ENCODE measurements at places on chromosomes 4 and X.
A peak's percentile ranks its signal among the peaks of the same experiment; 100 is the strongest.

DNA sequence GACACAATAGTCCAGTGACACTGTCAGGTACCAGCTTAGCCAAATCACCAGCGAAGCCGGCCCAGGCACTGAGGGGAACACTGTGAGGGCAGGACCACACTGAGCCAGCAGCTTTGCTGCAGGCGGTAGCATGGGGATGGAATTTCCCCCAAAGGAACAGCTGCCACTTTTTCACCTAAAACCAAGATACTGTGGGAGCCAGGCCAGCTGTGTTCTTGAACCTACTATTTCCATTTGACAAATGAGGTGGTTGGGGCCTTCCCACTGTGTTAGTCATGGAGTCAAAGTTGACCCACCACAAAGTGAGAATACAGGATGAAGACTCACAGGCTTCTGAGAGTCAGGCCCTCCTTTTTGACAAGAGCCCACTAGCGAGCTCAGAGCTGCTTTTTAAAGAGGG, 70.7 kb upstream of the SH3RF1 start:
- no peak for DNase-seq

GRCh38 chrX:39174772-39175417, 373.6 kb downstream of the MID1IP1 start:
- DNase-seq, result no peak

- DNase-seq, result no peak
These were observed 25.3 kb downstream of the TRMT44 start for GRCh38 chr4:8465615-8466611.

GRCh38 chr4:152885185-152885584, 50.9 kb upstream of the FHDC1 start:
- DNase-seq, result no peak

GRCh38 chrX:150902434-150903109, 4.1 kb upstream of the CD99L2 start:
- DNase-seq, result no peak

- peak; percentile 90 for DNase-seq
These were observed 759 bp upstream of the TBC1D1 start for GRCh38 chr4:37889849-37890800.

- DNase-seq, result no peak
These were observed 52.4 kb upstream of the MMAA start for GRCh38 chr4:145566768-145567167.

DNA sequence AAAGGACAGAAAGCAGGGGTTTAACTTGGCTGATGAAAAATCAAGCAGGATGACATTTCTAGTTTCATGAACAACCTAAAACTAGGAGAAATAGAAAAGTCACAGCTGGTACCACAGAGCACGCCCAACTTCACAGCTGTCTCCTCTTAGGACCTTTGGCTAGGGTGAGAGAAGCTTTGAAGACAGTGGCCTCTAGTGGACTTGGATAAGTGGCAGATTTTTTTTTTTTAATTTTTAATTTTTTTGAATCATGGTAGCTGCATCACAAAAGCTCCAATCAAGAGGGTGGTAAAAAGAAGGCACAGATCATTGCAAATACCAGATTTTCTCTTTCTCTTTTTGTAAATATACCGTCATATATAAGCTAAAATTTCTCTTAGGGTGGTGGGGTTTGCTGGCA, 20.2 kb upstream of the MAP3K15 start:
- DNase-seq, result no peak

- no peak for DNase-seq
These were observed 135.7 kb downstream of the GPC3 start for GRCh38 chrX:133849676-133850075.

- no peak for DNase-seq
These were observed 336.9 kb upstream of the NR3C2 start for GRCh38 chr4:148778980-148779675.

GRCh38 chr4:153850533-153851280, 61.8 kb upstream of the SFRP2 start:
- no peak for DNase-seq

- DNase-seq, result no peak
These were observed 745 bp downstream of the TRIM2 start for GRCh38 chr4:153204728-153205648.

DNA sequence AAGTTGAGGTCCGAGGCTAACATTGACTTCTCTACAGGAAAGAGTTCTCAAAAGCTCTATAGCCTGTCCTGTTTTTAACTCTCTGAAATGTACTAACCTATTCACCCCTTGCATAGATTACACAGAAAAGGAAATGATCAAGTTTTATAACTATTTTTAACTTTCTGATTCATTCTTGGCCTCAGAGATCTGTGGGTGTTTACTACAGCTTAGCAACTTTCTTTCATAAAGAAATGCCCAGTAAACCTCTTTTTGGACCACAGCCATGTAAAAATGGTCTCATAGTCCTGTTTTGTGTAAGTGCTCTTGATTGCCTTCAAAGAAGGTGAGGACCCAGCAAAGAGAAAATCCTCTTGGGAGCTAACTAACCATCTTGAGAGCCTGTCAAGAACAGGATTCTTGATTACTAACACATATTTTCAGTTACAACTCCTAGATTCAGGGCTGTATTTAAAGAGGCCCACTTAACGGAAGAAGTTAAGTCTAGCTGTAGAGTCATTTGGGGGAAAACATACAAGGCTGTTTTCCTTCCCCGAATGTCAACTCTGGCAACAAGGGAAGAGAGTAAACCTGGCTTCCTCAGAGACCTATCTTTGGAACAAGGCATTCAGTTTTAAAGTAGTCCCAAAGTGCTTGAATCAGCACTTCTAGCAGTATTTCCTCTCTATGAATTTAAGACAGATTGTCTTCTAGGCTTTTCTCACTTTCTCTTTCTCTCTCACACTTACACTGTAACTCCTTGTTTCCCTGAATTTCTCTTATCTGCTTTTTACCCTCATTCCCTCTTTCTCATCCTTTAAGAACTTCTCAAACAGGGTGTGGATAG, 78.2 kb downstream of the IL21 start:
- no peak for DNase-seq

DNA sequence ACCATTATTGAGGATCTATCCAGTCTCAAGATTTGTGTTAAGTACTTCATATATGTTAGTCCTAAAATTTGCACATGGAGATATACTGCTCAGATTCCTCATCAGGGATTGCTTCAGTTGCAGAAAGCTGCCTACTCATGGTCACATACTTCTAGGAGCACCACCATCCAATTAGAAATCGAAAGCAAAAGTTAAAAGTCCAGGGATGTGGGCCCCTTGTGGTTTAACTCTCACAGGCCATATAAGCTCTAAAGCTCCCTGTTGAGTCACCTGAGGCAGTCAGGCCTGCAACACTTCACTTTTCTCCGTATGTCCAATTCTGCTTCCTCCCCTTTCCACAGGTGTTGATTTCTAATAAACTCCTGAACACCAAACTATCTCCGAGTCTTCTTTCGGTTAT, 84.2 kb downstream of the CNOT6L start:
- no peak for DNase-seq

DNA sequence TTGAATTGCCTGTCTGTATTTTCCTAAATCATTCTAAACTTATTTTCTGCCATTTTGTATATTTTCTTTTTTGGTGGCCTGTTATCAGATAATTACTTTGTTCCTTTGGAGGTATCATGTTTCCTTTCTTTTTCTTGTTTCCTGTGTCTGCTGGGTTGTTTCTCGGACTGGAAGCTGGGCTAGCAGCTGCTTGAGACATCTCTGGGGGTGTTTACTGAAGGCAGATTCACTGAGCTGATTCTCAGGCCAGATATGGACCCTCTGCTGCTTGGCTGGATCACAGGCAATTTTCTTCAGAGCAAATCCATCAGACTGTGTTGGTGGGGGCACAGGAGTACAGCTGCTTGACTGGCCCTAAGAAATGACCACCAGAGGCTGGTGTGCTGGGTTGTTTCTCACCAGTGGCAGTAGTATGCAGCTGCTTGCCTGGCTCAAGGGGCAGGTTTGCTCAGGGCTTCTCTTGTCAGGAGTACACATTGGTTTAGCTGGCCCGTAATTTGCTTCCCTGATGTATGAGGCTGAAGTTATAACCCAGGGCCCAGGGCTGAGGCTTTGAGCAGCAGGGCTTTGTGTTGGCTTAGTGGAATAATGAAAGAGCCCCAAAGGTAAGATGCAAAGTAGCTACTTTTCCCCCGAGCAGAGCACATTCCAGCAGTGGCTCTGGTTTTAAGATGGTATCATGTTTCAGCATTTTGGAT, 680.6 kb downstream of the TECRL start:
- no peak for DNase-seq

- DNase-seq, result no peak
These were observed 10.9 kb upstream of the TBC1D14 start for GRCh38 chr4:6898763-6899162.

- DNase-seq, result no peak
These were observed 68.1 kb downstream of the RPS3A start for GRCh38 chr4:151167561-151167960.

GRCh38 chr4:135186002-135186401, 984.4 kb upstream of the PABPC4L start:
- no peak for DNase-seq

GRCh38 chr4:45323453-45324058, 597.2 kb upstream of the GNPDA2 start:
- no peak for DNase-seq

- peak; percentile 47 for DNase-seq
These were observed 371.8 kb downstream of the FSTL5 start for GRCh38 chr4:161791796-161792556.

GRCh38 chr4:118825799-118826198, 10.1 kb downstream of the SEC24D start:
- DNase-seq, result no peak

GRCh38 chr4:32645653-32646052, 1925.5 kb downstream of the PCDH7 start:
- no peak for DNase-seq

DNA sequence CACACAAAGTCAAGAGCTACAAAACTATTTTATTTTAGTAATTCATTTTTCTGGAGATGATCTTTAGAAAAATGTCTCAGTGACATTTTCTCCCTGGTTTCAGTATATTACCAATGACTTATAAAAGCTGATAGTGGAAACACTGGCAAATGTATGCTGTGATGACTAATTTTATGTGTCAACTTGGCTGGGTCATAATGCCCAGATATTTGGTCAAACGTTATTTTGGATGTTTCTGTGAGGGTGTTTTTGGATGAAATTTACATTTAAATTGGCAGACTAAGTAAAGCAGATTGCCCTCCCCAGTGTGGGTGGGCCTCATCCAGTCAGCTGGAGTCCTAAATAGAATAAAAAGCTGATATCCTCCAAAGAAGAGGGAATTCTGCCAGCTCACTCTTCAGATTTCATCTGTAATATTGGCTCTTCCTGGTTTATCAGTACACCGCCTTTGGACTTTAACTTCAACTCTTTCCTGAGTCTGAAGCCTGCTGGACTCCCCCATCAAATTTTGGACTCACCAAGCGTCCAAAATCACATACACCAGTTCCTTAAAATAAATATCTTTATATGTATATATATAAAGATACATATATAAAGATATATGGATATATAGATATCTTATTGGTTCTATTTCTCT, 31.2 kb upstream of the RAB40A start:
- DNase-seq, result no peak

GRCh38 chrX:78181307-78181706, 41.9 kb upstream of the TAF9B start:
- DNase-seq, result no peak

DNA sequence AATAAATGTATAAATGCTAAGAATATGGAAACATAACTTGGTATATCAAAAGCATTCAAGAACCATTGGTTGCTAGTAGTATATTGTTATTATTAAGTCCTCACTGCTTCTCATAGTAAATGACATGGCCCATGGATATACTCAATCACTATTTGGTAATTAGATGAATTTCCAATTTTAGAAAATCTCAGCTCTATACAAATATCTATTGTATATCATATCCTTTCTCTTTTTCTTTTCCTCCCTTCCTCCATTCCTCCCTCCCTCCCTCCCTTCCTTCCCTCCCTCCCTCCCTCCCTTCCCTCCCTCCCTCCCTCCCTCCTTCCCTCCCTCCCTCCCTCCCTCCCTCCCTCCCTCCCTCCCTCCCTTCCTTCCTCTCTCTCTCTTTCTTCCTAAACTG, 514.4 kb upstream of the LCORL start:
- no peak for DNase-seq

DNA sequence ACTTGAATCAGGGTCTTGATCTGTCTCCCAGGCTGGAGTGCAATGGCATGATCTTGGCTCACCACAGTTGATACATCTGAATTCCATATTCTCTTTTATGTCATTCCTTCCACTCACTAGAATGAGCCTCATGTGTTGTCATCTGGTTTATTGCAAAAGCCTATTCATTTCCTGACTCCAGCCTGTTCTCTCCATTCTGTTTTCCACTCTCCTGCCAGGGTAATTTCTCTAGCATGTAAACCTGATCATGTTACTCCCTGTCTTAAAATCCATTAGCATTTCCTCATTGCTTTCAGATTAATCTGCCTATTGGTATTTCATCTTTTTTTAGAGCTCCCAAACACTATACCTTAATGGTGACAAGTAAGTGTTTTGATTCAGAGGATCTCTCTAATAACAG, 4.3 kb upstream of the DDX60L start:
- no peak for DNase-seq

DNA sequence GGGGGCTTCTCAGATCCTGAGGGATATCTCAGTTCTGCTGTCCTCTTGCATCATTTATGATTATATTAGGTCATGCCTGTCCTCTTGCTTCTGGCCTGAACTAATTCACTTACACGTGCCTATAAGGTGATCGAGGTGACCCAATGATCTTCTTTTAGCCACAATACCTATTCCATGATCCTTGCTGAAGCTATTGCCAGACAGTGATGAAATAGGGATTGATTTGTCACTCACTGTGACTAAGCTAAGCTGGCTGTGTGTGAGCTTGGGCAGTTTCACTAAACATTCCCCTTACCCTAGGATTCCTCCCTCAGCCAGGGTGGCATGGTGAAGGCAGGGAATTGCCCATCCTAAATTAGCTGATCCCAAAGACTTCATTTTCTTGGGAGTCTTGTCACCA, 19.0 kb downstream of the HADH start:
- no peak for DNase-seq

- no peak for DNase-seq
These were observed 185.9 kb downstream of the GABRB1 start for GRCh38 chr4:47217291-47217690.

- DNase-seq, result no peak
These were observed 63.1 kb downstream of the ANOS1 start for GRCh38 chrX:8668813-8669212.

- no peak for DNase-seq
These were observed 27.5 kb downstream of the LIAS start for GRCh38 chr4:39486221-39486804.

GRCh38 chr4:163330916-163331628, 1.3 kb downstream of the NPY1R start:
- DNase-seq, result no peak

DNA sequence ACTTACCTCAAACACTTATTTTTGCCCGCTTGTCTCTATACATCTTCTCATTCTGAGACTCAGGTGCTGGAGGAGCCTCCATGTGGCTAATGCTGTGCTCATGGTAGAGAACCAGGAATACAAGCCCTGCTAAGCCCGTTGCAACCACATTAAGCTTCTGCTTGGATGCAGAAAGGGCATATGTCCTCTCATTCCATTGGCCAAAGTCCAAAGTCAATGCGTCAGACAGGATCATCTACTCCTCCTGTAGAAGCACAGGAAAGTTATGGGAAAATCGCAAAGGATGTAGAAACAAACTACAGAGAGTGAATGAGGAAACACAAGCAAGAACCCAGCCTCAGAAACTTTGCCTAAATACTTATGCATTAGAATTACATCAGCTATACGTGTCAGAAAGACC, 124.5 kb upstream of the AGA start:
- no peak for DNase-seq

Data from upper lobe of right lung (tissue), 1 donor.